ENCODE measurements at places on chromosomes 7 and 10.

GRCh38 chr10:21406595-21407193 is 118.8 kb downstream of the SKIDA1 start:
- no peak for DNase-seq

- no peak for DNase-seq
These were observed 152.4 kb downstream of the DGKI start for GRCh38 chr7:137694405-137694804.

DNA sequence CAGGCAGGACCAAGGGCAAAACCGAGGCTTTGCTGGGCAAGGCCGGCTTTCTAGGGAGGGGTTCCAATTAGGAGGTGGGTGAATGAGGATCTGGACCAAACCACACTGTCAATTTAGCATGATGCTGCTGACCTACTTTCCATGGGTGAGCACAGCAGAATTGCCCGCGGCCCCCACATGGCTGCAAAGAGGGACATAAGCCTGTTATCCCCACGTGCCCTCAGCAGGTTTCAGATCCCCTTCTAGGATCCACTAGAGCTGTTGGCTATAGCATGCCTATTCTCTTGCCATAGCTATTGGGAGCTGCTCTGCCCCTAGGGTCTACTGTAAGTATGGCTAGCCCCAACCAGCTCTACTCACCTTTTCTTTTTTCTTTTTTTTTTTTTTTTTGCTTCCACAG is 102.8 kb downstream of the COL13A1 start:
- DNase-seq, result no peak

DNA sequence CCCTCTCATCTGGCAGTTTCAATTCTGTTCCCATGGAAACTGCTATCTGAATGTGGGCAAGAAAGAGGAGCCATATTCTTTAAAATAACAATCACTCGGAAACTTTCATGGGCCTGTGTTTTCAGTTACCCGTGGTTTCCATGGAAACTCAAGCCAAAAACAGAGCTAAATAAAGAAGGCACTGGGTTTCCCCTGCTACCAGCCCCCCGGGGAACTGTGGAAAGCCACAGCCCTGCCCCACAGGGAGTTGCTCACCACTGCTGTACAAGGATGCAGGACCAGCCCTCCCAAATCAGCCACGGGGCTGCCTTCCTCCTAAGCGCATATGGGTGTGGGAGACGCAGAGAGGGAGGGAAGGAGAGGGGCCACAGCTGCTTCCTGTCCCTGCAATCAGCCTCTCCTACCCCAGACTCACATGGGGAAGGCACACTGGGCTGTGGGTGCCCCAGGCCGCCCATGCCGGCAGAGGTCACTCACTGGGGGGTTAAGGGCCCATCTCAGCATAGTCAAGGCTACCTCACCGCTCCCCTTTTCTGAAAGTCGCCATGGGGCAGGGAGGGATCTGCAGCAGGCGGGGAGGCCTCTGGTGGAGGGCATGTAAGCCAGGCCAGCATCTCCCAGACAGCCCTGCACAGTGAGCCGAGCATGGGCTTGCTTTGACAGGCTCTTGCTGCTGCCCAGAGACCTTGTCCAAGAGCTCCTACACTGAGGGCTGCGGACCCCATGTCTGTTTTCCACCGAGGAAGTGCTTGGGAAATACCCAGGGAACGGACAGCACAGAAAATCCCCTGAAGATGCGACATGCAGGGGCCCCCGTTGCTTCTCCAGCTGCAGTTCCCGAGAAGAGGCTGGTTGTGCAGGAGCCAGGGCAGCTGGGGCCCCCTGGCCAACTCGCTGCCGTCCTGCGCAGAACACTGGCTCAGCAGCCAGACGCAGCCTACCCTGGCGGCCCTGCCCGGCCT is 157.3 kb upstream of the PPP2R2D start:
- no peak for DNase-seq

GRCh38 chr10:7028809-7029166 is 382.0 kb downstream of the SFMBT2 start:
- DNase-seq, result no peak

GRCh38 chr7:156566812-156567549 is 73.6 kb upstream of the RNF32 start:
- no peak for DNase-seq

DNA sequence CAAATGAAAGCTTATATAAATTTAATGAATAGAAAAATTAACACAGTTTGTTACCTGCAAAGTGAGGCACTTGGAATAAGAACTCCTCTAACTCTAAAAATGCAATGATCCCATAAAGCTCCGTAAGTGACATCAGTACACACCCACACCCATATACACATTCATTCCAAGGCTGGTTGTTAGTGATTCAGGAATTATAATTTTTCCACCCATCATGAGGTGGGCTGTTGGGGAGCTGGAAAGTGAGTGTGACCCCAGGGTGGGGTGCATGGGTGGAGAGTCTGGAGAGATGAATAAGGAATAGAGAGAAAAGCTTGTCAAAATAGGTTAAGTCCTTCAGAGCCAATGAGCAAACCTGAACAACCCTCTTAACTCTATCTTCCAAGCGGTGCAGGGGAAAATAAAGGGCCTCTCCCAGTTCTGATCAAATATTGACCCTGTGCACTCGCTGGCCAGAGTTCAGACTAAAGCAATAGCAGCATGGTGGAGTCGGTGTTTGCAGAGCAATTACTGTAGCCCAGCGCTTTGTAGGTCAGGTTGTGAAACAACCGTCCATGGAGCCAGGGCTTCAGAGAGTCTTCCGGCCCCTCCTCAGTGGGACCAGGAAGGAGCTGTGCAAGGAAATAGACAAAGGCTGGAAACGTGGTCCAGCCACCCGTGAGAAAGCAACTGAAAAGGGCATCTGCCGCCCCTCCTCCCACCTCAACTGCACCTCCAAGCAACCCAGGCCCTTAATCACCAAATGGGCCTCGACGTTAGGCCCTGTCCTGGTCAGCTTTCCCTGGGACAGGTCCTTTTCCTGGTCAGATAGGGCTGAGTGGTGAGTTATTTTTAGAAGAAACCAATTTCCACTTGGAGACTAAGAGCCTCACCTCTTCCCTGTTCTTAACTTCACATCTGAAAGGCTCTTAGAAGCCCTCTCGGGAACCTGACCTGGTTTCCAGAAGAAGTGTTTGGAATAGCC is 61.2 kb downstream of the SH3PXD2A start:
- DNase-seq, result no peak

- DNase-seq, result no peak
These were observed 8.1 kb upstream of the TMEM72 start for GRCh38 chr10:44902941-44903545.

DNA sequence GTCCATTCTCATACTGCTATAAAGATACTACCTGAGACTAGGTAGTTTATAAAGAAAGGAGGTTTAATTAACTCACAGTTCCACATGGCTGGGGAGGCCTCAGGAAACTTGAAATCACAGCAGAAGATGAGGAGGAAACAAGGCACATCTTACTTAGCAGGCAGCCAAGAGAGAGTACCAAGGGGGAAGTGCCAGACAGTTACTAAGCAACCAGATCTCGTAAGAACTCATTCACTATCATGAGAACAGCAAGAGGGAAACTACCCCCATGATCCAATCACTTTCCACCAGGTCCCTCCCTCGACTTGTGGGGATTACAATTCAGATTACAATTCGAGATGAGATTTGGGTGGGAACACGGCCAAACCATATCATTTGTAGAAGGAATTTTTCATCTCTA is 36.3 kb downstream of the NHLRC2 start:
- DNase-seq, result no peak

DNA sequence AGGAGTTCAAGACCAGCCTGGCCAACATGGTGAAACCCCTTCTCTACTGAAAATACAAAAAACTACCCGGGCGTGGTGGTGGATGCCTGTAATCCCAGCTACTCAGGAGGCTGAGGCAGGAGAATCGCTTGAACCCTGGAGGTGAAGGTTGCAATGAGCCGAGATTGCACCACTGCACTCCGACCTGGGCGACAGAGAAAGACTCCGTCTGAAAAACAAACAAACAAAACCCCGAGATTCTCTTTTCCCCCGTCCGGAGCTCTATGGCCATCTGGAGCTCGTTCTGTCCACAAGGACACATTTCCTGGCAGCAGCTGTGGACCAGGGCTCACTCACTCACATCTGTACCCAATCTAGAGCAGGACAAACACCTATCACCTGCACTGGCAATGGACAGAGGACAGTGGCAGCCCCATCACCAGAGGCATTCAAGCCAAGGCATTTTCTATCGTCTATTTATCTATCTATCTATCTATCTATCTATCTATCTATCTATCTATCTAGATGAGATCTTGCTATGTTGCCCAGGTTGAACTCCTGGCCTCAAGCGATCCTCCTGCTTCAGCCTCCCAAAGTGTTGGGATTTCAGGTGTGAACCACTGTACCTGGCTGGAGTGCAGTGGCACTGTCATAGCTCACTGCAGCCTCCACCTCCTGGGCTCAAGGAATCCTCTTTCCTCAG is 167.1 kb upstream of the TNRC18 start:
- no peak for DNase-seq

DNA sequence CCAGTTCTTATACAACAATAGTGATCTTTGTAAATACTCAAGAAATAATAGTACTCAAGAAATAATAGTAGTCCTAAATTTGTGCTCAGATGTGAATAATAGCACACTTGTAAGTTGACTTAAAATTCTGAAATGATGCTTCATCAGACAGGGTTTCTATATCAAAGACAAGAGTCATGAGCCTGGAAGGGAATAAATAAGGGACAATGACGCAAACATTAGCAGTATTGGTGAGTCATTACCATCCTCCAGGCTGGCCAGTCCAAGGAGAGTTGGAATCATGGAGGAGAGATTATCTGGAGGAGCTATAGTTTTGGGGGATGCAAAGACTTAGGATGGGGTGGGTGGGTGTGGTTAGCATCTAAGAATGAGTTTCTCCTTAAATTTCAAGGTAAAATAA is 6.1 kb upstream of the SH3PXD2A start:
- DNase-seq, result no peak

All from activated naive CD8-positive, alpha-beta T cell treated with anti-CD3 and anti-CD28 coated beads, Interleukin-2, amount 50 U/mL, for 16 hours (primary cell).